Activated T-helper 17 cell treated with anti-CD3 and anti-CD28 coated beads, Interleukin-2, amount 50 U/mL, for 72 hours (primary cell): ENCODE measurements at places on chromosomes 16 and 17.

GRCh38 chr17:67784364-67785121 is 40.8 kb upstream of the BPTF start:
- H3K27ac ChIP-seq = no peak overlapping the region
- no peak for ATAC-seq
- peaks cover 7% of the 10 kb centered on the region for H3K27me3 ChIP-seq
- peaks cover 4% of the 10 kb centered on the region for H3K4me1 ChIP-seq
- no peak overlapping the region for H3K4me3 ChIP-seq

GRCh38 chr17:27475981-27476895 is 20.0 kb downstream of the KSR1 start:
- peaks cover 65% of the 10 kb centered on the region for H3K4me1 ChIP-seq
- H3K27me3 ChIP-seq = no peaks in the 10 kb centered on the region
- ATAC-seq = no peak
- peaks cover 8% of the 10 kb centered on the region for H3K36me3 ChIP-seq
- H3K4me3 ChIP-seq = peak overlapping the region; percentile 75
- peak overlapping the region; percentile 95 for H3K27ac ChIP-seq

DNA sequence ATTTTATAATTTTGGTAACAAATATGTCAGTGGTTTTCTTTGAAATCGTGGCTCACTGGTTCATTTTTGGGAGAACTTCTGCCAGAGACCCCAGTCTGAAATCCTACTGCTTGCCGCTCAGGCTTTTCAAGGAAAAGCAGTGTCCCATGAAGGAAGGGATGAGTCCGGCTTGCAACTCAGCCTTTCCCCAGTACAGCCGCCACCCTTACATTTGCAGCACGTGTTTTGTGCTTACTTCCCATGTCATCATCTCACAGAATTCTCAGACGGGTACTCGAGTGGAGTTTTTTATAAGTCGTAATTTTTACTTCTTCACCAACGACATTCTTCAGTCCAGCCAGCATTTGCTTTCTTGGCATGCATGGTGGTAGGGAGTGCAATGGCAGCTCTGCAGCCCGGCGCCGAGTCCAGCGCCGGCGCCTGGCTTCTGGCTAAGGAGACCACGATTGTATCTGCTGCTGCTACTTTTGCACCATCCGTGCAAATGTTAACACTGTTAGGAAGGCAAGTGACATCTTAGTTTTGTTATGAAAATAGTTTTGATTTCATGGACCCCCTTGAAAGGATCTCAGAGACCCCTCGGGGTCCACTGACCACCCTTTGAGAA is 111.0 kb downstream of the AMFR start:
- no peaks in the 10 kb centered on the region for H3K36me3 ChIP-seq
- H3K4me1 ChIP-seq = no peaks in the 10 kb centered on the region
- no peak overlapping the region for H3K27ac ChIP-seq
- ATAC-seq = no peak
- no peak overlapping the region for H3K4me3 ChIP-seq

DNA sequence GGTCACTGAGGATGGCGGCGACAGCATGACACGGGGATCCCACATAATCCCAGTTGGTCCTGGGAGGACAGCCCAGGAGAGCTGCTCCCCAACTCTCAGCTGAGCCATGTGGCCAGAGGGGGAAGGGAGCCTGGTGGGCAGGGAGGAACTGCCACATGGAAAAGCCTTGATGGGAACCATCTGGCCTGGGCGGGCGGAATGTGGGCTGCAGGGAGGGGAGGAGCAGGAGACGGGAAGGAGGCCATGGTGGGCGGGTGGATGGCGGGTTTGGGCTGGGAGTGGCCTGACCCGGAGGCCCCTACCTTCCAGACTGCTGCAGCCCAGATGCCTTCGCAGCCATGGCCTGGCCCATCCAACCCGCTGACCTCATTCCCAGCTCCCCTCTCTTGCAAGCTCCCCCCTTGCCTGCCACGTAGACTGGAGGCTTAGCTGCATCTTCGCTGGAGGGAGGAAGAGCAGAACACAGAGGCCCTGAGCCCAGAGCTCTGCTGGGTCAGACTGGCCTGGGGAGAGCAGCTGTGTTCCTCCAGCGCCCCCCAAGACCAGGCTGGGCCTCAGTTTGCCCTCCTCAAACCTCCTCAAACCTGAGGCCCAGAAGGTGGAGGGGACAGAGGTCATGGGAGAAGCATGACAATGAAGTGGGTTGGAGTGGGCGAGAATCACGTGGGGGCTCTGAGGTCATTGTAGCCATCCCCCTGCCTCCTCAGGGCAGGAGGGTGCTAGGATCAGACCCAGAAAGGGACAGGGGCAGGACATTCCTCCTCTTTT is 8.2 kb upstream of the COL1A1 start:
- no peak overlapping the region for H3K27ac ChIP-seq
- no peak for ATAC-seq
- H3K27me3 ChIP-seq = peaks cover 56% of the 10 kb centered on the region
- no peak overlapping the region for H3K4me3 ChIP-seq

GRCh38 chr17:33072421-33073161 is 80.9 kb downstream of the SPACA3 start:
- no peak overlapping the region for H3K4me3 ChIP-seq
- H3K36me3 ChIP-seq = no peaks in the 10 kb centered on the region
- no peak for ATAC-seq
- H3K27me3 ChIP-seq = peaks cover 37% of the 10 kb centered on the region
- no peaks in the 10 kb centered on the region for H3K4me1 ChIP-seq

- H3K4me1 ChIP-seq = no peaks in the 10 kb centered on the region
- peak overlapping the region; percentile 84 for H3K27ac ChIP-seq
- H3K36me3 ChIP-seq = peaks cover 17% of the 10 kb centered on the region
- H3K4me3 ChIP-seq = peak overlapping the region; percentile 87
- H3K27me3 ChIP-seq = no peaks in the 10 kb centered on the region
Measured at GRCh38 chr17:82050761-82051641, 610 bp downstream of the RFNG start.

DNA sequence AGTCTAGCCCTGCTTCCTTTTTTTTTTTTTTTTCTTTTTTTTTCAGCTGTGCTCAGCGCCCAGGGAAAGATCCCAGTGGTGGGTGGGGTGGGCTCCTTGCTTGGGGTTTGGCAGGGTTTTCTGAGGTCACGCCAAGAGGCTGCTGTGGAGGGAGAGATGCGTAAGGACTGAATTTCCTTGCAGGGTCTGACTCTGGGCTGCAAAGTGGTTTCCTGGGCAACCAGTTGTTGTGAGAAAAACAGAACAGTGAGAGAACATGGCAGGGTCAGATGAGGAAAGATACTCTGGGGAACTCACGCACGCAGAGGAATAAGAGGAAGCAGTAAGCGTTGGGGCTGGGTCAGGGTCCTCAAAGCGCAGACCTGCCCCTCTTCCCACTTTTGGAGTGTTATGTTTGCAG is 119.5 kb downstream of the IRF8 start:
- H3K4me3 ChIP-seq = no peak overlapping the region
- H3K27ac ChIP-seq = no peak overlapping the region
- H3K36me3 ChIP-seq = no peaks in the 10 kb centered on the region
- no peak for ATAC-seq
- peaks cover 6% of the 10 kb centered on the region for H3K4me1 ChIP-seq

- peaks cover 96% of the 10 kb centered on the region for H3K36me3 ChIP-seq
- no peaks in the 10 kb centered on the region for H3K27me3 ChIP-seq
- H3K4me1 ChIP-seq = peaks cover 68% of the 10 kb centered on the region
- peak overlapping the region; percentile 1 for H3K27ac ChIP-seq
- peak overlapping the region; percentile 75 for H3K4me3 ChIP-seq
- no peak for ATAC-seq
Measured at GRCh38 chr16:50761267-50761666, 19.4 kb downstream of the CYLD start.

DNA sequence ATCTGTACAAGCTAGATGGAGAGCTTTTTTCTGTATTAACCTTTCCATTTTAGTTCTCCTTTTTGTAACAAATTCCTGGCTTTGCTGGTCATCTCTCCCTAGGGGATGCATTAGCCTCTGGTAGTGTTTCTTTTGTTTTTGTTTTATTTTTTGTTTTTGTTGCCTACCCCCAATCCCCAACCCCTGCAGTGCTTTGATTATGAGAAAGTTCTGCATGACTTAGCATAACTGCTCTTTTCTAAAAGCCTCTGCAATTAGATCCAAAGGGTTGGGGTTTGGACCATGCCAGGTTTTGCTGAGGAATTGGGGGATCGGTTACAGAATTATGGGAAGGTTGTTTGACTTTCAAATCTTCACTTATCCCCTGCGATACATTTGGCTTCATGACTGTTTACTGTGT is 98.2 kb downstream of the ADAMTS18 start:
- peaks cover 5% of the 10 kb centered on the region for H3K27me3 ChIP-seq
- H3K4me1 ChIP-seq = no peaks in the 10 kb centered on the region
- no peak overlapping the region for H3K27ac ChIP-seq
- H3K4me3 ChIP-seq = no peak overlapping the region
- no peaks in the 10 kb centered on the region for H3K36me3 ChIP-seq

GRCh38 chr17:61755668-61756067 is 107.7 kb downstream of the BRIP1 start:
- ATAC-seq = no peak
- no peak overlapping the region for H3K27ac ChIP-seq
- peaks cover 6% of the 10 kb centered on the region for H3K36me3 ChIP-seq
- no peak overlapping the region for H3K4me3 ChIP-seq

DNA sequence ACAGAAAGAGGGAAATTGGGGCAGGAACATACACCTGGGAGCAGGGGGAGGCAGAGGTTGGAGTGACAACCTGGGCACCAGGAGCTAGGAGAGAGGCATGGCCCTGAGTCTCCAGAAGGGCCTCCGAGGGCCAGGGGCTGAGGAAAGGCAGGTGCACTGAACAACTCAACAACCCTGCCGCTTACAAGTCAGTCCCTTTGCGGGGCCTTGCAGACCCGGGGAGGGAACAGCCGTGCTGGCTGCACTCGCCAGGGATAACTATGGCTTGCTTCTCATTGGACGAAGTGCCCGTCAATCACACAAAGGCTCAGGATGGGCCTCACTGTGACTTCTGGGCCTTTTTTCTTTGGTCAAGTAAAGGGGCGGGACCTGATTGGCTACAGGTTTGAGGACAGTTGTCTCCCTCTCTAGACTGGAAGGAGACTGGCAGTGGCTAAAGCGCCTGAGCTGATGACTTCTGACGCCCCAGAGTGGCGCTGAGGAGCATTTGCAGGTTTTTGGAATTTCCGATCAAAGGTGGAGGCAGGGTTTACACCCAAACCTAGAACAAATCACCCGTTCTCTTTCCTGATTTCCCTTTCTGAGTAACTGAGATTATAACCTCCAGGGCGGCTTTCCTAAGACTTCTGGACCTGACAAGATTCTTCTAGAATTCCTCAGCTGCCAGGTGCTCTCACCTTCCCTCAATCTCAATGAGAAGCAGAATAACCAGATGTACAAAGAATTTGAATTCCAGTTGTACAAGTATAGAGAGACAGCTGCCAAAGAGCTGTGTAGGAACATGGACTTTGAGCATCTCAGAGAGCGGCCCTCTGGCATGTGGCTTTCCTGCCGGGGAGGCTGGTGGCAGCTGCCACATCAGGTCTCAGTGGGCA is 27.6 kb upstream of the ST6GALNAC2 start:
- H3K4me1 ChIP-seq = no peaks in the 10 kb centered on the region
- peaks cover 3% of the 10 kb centered on the region for H3K27me3 ChIP-seq
- ATAC-seq = no peak
- H3K27ac ChIP-seq = no peak overlapping the region
- H3K36me3 ChIP-seq = no peaks in the 10 kb centered on the region
- H3K4me3 ChIP-seq = no peak overlapping the region

GRCh38 chr17:1904273-1905182 is 74.7 kb downstream of the RPA1 start:
- no peak overlapping the region for H3K4me3 ChIP-seq
- H3K27me3 ChIP-seq = peaks cover 36% of the 10 kb centered on the region
- no peak for ATAC-seq
- H3K4me1 ChIP-seq = no peaks in the 10 kb centered on the region

DNA sequence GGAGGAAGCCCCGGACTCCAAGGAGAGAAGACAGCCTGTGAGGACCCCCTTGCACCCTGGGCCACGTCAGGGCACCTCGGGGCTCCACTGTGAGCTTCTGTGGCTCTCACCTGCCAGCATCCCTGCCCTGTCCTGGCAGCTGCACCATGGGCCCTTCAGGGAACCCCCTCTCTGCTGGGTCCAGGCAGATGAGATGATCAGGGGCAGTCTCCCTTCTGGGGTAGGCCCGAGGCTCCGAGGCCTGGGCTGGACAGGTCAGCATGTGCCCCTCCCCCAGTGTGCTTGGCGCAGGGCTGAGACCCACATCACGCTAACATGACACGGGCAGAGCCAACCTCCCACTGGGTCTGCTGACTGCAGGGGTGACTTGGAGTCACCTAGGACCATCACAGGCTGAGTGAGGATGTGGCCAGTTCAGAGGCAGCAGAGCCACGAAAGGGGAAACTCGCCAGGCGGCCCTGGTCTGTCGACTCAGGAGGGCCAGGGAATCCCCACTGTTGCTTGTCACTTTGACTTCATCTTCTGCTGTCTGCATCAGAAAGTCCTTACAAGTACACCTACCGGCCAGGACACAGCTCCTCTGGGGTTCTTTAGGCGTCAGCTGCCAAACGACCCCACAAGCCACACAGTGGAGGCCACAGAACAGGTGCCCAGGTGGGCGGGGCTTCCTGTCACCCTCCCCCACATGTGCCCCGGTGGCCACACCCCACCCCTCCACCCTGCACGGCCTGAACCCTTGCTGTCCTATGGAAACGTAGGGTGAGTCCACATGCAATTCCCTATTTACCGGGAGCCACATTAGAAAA is 2.2 kb downstream of the GALNS start:
- peaks cover 20% of the 10 kb centered on the region for H3K36me3 ChIP-seq
- peak overlapping the region; percentile 78 for H3K27ac ChIP-seq
- ATAC-seq = peak; percentile 51
- peaks cover 14% of the 10 kb centered on the region for H3K4me1 ChIP-seq
- peak overlapping the region; percentile 61 for H3K4me3 ChIP-seq

- no peak overlapping the region for H3K4me3 ChIP-seq
- H3K27ac ChIP-seq = no peak overlapping the region
- peaks cover 14% of the 10 kb centered on the region for H3K4me1 ChIP-seq
- no peaks in the 10 kb centered on the region for H3K36me3 ChIP-seq
Measured at GRCh38 chr17:7712111-7712771, 5.3 kb upstream of the DNAH2 start.

DNA sequence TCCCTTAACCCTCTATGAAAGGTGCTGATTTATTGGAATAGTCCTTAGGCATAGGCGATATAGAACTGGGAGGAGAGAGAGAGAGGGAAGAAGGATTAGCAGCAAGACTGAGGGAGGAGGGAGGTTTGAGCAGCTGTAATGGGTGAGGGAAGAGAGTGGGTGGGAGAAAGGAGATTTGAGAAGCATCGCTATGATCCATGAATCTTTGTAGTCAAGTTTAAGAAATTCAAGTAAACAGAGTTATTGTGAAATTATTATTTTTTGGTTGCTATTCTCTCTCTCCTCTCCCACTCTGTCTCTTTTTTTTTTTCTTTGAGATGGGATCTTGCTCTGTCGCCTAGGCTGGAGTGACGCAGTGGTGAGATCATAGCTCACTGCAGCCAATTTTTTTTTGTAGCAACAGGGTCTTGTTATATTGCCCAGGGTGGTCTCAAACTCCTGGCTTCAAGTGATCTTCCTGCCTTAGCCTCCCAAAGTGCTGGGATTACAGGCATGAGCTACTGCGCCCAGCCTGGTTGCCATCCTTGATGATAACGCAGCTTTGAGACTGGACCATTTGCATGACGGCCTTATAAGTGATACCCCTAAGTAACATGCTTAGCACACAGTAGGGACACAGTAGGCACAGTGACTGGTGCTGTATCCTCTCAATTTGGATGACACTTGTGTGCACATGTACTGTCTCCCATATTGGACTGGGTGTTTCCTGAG is 21.0 kb upstream of the TNS4 start:
- ATAC-seq = no peak
- no peaks in the 10 kb centered on the region for H3K27me3 ChIP-seq
- no peak overlapping the region for H3K27ac ChIP-seq
